CD4-positive, alpha-beta T cell (primary cell): ENCODE measurements at places on chromosomes 11 and 22.

GRCh38 chr11:68751331-68751856, at the start of gene TESMIN:
TESMIN (minus strand) TSS chr11:68751520; CDS start chr11:68750660, 860 bp downstream.
- DNase-seq = peak; percentile 95

DNA sequence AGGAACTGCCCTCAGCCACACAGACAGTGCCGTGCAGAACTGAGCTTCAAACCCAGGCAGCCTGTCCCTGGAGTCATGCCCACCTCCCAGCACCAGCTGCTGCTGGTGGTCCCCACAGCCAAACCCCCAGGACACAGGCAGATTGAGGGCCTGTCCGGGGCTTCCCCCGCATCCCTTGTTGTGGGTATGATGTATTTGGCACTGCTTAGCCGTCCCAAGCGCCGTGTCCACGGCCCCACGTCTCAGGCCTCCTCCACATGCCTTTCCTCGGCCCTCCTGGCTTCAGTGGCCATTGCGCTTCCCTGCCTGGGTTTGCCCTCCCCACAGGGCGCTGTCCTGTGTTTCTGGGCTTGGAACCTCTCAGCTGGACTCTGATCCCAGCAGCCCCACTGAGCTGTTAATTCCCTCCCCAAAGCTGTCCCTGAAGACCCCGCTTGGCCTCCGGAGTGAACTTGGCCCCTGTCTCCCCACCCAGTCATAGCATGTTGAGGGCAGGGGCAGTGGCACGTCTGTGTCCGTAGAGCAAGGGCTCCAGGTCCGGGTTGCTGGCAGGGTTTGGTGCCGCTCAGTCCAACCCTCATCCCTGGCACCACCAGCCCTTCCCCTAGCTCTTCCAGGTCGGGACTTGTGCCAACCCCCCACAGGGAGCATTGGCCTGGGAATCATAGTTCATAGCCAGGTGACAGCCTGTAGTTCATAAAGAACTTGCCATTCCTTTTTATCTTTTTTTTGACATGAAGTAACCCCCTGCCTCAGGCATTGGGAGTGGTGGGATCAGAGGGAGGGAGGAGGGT, 34.5 kb upstream of the TEF start:
- no peak for DNase-seq

- DNase-seq = no peak
Measured at GRCh38 chr11:9936754-9937153, 272.9 kb downstream of the SWAP70 start.

DNA sequence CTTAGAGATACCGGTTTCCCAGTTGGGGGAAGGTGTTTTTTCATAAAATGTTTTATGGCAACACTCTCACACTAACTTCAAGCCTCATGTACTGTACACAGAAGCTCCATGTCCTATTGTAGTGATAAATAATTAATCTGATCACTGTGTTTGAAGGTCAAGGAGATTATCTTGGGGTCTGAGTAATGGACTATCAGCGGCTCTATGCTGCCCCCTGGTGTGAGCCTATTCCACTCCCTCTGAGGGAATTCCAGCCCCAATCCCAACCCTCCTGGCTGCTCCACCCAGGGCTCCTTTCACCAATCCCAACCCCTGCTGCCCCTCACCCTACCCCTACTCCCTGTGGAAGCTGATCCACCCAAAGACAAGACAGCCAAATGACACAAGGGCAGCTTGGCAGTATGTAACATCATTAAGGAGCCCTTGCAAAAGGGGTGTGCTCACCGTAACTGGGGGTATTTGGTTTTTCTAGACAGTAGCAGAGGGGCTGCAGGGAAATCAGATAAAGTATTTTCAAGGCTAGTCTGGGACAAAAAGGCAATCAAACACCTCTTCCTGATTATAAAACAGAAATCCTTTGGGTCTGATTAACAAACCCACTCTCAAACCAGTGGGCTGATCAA, 22.3 kb downstream of the HPS4 start:
- DNase-seq = peak; percentile 11

GRCh38 chr11:66336234-66337102, at the start of gene RIN1:
RIN1 (minus strand) TSS chr11:66336434; CDS start chr11:66336402, 32 bp downstream.
- no peak for DNase-seq

DNA sequence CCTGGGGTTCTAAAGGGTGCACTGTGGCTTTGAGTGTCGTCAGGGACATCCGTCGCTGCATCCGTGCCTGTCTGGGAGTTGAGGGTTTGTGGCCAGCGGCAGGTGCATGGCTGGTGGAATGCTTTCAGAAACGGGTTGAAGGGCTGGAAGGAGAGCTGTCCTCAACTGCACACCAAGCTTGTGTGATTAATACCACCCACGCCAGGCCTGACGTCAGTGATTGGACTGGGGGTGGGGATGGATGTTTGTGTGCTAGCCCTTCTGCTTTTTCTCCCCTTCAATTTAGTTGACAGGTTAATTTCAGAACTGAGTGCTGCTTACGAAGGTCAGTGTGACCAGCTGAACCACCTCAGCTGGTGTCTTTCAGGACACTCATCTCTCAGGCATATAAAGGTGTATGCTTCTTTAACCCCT, 3.2 kb upstream of the GAB2 start:
- DNase-seq = no peak

DNA sequence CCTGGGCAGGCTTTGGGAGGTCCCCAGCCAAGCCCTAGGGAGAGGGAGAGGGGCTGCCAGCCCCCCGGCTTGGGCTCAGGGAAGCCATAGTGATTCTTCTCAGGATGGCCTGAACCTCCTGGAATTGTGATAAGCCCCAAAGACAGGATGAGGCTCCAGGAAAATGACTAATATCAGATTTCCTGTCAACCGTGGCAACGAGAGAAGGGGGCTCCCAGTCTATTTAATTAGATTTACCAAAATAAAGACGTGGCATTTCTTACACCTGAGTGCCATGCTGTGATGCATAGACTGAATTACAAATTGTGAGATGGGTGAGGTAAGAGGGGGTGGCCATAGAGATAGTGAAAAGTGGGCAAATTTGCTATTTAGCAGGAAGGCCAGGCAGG, 20.4 kb downstream of the SERPINH1 start:
- no peak for DNase-seq

- DNase-seq = no peak
Measured at GRCh38 chr22:19674129-19674928, 40.0 kb upstream of the SEPTIN5 start.

GRCh38 chr11:65212226-65212801, 30.6 kb downstream of the CAPN1 start:
- no peak for DNase-seq

DNA sequence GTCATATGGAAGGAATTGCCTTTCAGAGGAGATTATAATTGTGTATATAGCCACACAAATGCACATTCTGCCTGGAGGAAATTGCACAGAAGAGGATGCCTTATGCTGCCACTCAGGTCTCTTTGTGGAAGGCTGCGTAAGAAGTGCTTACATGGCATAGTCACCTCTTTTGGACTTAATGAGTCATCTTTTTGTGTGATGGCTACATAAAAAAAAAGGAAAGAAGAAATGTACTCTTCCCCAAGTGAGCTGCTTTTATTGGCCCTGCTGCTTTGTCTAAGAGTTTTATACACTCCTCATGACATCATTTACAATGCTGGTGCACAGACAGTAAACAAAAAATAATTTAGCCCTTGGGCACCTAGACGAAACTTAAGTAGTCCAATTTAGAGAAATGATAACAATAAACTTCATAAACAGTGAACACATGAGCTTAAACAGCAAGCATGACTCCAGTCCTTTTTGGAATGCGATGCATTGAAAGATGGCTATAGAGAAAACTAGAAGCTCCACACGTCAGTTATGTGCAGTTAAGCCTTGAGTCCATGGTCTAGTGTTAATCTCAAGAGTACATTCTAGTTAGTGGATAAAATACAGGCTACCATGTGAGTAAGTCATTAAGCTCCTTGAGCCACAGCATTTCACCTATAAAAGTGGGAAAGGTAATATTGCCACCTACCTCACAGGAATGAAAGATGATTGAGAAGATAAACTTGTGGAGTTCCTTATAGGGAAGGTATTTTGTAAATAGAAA, 12.0 kb downstream of the CSTPP1 start:
- no peak for DNase-seq

GRCh38 chr11:122723576-122723975, 68.1 kb downstream of the UBASH3B start:
- DNase-seq = no peak

DNA sequence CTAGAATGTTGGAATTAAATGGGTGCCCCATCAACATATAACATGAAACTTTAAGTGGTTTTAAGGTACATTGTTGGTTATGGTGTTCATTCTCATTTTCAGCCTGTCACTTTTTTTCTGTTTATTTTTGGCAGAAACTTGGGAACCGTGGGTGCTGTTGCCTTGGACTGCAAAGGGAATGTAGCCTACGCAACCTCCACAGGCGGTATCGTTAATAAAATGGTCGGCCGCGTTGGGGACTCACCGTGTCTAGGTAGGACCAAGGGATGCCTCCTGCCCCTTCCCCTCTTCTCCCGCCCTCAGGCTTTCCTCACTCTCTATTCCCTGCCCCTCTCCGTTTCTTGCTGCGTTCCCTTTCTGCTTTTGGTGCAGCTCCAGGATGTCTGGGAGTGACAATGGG, 29.8 kb upstream of the SCGB1A1 start:
- DNase-seq = no peak

- no peak for DNase-seq
Measured at GRCh38 chr11:82996966-82997606, 74.6 kb downstream of the RAB30 start.
